Type B pancreatic cell (in vitro differentiated cells): ENCODE measurements at places on chromosomes 5 and 9. TPM values are rescaled to one million over a fixed set of nuclear protein-coding genes. Genes with fewer than 3 reads are reported as not detected.

TMEM171 gene
- total RNA-seq, result 0.38 and 1.3 TPM in 2 replicates

SOHLH1 gene
- not detected in 2 replicates for total RNA-seq

CDKN2B gene
- 18.4 and 64.0 TPM in 2 replicates for total RNA-seq

PGGT1B gene
- total RNA-seq, result 43.0 and 50.4 TPM in 2 replicates

GRCh38 chr5:14930486-14930885 is 58.9 kb upstream of the ANKH start:
- DNase-seq, result no peak

DNA sequence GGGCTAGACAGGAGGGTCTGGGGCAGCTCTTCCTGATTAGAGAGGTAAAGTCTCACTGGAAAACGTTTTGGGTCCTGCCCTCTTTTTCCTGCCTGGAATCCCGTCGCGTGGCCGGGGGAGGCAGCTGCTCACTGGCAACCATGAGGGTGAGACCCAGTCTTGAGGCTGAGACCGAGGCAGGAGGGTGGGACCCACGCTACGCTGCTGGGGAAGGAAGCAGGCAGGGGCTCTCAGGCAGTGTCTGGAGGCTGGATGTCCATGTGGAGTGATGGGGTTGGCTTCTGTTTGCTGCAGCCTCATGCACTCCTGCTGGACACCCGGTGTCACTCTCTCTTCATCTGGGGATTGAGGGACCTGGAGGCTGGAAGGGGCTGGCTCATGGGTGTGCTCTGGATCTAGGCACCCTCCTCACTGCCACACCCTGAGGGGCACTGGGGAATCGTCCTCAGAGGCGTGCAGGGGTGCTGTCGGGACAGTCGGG is 11.3 kb upstream of the SLC2A6 start:
- no peak for DNase-seq

DNA sequence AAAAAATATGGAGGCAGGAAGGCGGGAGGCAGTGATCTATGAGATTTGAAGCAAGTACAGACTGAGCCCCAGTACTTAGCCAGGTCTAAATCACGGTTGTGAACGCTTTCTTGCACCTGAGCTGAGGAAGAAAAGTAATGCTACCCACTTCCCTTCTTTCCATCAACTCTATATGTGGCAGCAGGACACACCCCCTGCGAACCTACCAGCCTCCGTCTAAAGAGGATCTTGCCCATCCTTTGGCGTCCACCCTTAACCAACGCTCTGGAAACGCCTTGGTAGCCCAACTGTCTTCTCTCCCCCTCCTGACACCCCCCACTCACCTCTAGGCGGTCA is 545 bp downstream of the HMGCS1 start:
- DNase-seq, result no peak

DNA sequence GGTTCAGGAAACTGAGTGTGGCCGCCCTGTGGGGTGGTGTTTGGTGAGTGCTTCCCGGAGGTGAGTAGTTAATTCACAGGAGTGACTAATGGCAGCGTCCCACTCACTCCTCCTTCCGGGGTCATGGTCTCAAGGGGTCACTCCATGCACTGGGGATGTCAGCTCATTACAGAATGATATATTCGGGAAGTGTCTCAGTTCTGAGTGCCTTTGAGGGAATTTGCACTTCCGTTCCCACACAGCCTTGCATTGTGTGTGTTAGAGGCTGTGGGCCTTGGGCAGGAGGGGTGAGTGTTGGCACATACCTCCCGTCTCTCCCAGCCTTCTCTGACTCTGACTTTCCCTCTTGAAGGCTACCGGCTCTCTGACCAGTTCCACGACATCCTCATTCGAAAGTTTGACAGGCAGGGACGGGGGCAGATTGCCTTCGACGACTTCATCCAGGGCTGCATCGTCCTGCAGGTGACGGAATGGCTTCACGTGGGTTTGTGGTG is 10.5 kb upstream of the AHRR start:
- DNase-seq, result no peak
